ENCODE measurements at places on chromosomes 13 and 19.

DNA sequence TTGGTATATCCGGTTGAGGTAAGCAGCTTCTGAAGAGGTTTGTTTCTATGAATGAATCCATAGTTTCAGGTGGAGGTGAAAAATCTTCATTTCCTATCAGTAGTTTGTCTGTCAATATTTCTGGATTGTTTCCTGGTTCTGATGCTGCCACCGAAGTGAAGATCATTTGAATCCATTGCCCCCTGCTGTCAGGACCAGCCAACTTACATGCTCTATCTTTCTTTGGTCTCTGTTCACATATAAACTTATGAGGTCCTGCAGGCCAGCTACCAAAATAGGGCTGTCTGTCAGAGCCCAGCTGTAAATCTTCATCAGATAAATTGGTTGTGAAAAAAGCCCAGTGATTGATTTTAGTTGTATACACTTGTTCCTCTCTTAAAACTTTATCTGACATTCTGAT lies 15.2 kb upstream of the N4BP2L1 start:
- DNase-seq: no peak

- no peak for DNase-seq
These were observed 20.4 kb downstream of the DHRS12 start for GRCh38 chr13:51783428-51784094.

DNA sequence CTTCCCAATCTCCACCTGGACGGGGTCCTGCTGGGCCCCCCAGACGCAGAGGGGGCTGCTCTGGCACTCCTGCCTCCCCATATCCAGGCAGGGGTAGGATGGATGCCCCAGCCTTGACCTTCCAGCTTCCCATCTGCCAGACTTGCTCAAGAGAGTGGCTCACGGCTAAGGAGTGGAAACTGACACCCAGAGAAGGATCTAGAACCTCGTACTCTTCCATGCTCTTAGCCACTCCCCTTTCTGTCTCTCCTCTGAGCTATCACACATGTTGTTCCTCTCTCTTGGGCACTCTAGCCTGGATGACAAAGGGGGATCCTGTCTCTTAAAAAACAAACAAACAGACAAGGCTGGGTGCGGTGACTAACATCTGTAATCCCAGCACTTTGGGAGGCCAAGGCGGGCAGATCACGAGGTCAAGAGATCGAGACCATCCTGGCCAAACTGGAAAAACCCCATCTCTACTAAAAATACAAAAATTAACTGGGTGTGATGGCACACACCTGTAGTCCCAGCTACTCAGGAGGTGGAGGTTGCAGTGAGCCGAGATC lies 12.2 kb upstream of the FUT5 start:
- DNase-seq: no peak

GRCh38 chr13:73800011-73800410 lies 334.2 kb downstream of the KLF12 start:
- DNase-seq: no peak

- no peak for DNase-seq
These were observed 84.1 kb upstream of the FNDC3A start for GRCh38 chr13:48891586-48891985.

DNA sequence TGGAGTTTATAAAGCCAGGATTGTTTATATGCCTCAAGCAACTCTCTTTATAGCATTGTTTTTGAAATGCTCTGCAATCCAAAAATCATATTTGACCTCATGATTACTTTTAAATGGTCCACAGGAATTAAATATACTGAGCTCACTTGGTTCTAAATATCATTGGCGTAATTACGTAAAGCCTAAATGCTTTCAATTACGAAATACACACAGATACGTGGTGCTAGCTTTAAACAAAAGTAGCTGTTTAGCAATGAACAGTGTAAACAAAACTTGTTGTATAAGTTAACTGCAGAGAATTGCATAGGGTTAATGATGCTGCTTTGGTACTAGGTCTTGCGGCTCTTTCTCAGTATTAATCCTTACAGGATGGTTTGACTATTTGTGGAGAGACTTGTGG lies 346.6 kb downstream of the COG6 start:
- no peak for DNase-seq

DNA sequence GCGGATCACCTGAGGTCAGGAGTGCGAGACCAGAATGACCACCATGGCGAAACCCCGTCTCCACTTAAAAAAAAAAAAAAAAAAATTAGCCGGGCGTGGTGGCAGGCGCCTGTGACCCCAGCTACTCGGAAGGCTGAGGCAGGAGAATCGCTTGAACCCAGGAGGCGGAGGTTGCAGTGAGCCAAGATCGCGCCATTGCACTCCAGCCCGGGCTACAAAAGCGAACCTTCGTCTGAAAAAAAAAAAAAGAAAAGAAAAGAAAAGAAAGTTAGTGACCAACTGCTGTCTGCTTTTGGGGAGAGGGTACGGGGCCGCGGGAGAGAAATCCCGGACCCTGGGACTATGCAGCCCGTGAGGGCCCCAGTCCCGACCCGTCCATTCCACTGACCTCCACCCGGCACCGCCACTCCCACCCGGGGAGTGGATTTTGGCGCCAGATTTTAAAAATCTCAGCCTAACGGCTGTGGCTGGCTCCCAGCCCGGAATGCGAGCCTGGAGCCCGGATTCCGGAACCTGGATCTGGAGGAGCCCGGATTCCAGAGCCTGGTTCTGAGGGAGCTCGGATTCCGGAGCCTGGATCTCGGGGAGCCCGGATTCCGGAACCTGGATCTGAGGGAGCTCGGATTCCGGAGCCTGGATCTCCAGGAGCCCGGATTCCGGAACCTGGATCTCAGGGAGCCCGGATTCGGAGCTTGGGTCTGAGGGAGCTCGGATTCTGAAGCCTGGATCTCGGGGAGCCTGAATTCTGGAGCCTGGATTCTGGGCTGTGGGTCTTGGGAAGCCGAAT lies 6.1 kb upstream of the LMNB2 start:
- DNase-seq: no peak

DNA sequence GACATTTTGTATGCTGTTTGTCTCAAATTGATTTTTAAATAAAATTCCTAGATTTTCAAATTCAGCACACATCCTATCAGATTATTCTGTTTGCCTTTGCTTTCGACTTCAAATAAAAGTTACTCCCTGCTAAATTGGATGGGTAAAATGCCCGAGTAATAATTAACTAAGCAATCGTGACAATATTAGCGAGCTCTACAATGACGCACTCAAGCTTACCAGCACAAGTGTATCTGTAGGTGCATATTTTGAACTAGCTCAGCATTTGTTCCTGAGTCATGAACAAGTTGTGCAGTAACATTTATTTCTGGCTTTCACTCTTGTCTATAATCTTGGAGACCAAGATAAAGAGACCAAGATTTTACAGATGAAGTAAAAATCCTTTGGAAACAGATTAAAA lies 113.4 kb downstream of the UBL3 start:
- DNase-seq: no peak

DNA sequence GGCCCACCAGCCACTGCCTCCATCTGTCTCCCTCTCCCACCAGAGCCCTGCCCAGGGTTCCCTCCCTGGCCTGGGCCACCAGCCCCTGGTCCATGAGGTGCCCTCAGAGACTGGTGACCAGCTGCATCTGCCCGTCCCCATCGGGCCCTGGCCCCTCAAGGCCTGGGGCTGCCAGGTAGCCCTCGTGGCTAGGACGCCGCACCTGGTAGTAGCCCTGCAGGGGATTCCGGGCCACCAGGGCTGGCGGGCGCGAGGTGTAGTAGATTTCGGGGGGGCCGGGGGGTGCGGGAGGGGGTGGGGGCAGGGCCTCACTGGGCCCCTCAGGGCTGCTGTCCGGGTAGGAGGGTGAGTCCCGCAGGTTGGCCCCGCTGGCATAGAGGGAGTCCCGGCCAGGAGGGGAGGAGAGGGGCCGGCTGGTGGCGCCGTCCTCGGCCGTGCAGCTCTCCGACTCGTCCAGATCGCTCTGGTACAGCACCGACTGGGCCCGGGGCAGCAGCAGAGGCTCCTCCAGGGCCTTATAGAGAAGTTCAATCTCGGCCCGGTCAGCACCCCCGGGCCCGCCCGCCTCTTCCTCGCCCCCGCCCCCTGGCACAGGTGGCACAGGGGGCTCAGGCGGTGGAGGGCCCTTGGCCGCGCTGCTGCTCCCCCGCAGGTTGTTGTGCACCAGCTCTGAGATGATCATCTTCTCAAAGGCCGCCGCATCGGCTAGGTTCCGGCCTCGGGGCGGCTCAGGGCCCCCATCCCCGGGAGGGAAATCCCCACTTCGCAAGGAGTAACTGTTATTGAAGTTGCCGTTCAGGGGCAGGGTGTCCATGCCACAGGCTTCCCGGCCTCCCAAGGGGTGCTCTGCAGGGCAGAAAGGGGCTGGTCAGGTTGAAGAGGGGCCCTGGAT lies 14.6 kb upstream of the ASF1B start:
- DNase-seq: no peak

GRCh38 chr13:85332615-85333014 lies 466.6 kb downstream of the SLITRK6 start:
- no peak for DNase-seq

DNA sequence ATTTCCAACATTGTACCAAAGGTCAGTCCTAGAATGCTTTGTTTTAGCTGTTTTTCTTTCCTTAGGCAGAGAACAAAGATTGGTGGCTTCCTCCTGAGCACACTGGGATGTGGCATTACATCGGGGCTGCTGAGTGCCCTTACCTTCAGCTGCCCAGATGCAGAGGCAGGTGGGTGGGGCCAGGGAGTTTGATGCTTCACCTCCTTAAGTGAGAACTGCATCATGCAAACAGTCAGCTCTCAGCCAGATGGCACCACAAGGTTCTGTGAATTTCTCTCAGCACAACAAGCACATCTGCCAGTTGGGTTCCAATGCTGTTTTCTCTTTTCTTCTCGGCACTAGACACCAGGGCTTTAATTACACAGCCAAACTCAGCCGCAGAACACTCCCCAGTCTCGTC lies 87.4 kb upstream of the UBL3 start:
- DNase-seq: no peak

DNA sequence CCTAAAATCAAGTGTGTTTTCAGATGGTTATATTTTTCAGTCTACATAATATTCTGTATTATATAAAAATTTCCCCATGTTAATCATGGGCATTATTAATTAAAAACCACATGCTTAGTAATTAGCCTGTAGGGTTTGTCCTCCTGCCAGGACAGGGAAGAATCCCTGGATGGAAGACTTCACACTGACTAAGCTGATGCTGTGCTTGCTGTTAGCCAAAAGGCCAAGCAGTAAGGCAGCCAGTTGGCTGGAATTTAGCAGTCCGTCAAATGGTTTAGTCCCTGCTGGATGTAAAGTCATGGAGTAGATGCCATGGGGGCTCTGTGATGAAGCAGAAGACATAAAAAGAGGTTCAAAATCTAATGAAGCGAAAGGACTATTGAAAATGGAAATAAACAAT lies 168.0 kb upstream of the OBI1 start:
- no peak for DNase-seq

- peak; percentile 39 for DNase-seq
These were observed 20.2 kb upstream of the ERVV-1 start for GRCh38 chr19:52993342-52994178.

DNA sequence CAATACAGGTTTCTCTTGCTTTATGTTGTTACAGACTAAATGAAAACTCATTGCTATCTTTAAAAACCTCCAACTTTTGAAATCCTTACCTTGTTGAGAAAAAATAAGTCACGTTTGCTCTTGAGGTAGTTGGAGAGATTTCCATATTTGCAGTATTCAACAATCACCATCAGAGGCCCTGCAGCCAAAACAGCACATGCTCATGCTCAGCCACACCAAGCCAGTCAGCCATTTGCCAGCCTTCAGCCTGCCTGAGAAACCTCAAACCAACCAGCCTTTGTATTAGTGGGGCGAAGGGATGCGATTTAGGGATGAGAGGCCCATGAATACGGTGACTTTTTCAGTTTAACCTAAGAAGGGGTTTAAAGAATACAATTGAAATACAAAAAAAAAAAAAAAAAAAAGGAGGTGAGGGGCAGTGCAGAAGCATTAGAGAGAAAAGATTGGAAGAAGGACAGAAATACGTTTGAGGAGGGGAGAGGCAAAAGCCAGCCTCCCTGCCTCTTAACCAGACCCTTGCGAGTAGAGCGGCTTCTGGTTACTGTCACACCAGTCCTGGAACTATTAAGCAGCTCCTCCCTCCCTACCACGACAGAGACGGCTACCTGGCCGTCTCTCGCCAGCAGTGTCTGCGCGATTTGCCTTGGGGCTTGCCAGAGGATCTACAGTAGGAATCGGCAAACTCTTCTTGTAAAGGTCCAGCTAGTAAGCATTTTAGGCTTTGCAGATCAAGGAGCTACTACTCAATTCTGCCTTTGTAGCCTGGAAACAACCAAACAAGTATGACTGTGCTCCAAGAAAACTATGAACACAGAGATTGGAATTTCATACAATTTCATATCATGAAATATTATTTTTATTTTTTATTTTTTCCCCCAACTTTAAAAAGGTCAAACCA lies 167.3 kb downstream of the FLT1 start:
- DNase-seq: no peak
